RWPE1 (cell line): ENCODE measurements at places on chromosomes 3 and 15.

- DNase-seq: no peak
Observed at GRCh38 chr3:192106543-192106942, 620.8 kb downstream of the FGF12 start.

DNA sequence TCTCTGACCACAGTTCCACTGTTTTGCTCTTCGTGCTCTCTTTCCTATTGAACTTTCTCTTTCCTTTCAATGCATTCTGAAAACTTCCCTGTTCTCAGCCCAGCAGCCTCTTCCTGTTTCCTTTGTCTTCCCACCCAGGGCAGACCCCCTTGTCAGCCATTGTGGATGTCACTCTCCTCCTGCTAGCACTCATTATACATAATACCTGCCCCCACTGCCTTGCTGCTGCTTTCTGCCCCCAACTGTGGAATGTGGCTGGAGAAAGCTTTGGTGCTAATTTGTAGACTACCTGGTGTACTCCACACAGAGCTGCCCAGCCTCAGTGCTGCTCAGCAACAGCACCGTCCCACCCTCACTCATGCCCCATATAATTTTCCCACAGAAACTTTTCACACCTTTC, 80.2 kb downstream of the CHCHD6 start:
- no peak for DNase-seq

GRCh38 chr15:98444138-98444537, 204.2 kb upstream of the IGF1R start:
- no peak for DNase-seq

- no peak for DNase-seq
Observed at GRCh38 chr3:13011573-13012220, 61.5 kb downstream of the IQSEC1 start.
